ENCODE measurements at places on chromosomes 1 and 21.

DNA sequence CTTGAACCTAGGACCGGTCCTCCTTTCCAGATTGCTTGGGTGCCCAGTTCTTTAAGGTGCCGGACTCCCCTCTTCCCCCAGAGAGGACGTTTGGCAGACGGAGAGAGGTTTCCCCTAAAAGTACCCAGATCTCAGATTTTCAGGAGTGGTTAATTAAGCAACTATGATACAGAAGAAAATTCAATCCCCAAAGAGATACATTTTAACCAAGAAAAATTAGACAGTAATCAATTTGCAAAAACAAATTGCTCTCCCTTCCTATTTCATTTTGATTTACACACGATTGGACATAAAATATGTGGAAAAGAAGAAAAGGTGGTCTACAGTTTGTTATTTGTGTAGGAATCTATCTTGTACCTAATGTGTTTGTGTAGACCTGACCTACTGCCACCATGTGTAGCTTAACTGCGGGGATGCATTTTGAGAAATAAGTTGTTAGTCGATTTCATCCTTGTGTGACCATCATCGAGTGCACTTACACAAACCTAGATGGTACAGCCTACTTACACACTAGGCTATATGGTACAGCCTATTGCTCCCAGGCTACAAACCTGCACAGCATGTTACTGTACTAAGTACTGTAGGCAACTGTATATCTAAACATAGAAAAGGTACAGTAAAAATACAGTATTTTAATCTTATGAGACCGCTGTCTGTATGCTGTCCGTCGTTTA lies 755 bp downstream of the RPAP2 start:
- no peak for DNase-seq

DNA sequence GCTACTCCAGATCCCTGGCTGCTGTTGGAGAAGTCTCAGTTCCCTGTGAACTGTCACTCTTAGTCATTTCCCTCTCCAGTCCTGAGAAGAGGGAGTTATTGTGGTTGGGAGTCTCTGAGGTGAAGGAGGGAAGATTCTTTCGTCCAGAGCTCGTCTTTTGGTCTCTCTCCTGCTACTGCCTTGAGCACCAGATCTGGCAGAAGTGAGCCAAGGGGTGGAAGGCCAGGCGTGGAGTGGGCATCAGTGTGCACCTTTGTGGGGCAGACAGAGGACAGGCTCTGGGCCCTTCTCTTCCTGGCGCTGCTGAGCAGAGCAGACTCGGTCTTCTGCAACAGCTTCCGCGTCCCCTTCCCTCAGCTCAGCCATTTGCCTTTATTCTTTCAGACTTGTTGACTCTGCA lies 19.1 kb downstream of the CLCN6 start:
- DNase-seq = no peak

GRCh38 chr1:20278692-20279130 lies 12.0 kb upstream of the VWA5B1 start:
- DNase-seq = no peak

DNA sequence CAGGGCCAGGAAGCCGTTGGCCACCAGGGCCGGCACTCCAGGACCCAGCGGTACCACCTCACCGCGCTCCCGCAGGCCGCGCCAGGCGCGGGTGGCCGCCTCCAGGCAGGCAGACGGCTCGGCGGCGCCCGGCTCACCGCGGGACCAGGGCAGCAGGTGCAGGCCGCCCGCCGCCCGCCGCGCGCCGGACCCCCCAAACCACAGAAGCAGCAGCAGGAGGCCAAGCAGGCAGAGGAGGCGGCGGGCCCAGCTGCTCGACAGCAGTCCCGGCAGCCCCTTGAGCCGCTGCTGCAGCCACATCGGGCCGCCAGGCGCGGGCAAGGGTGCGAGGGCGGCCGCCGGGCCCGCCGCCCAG lies 312 bp downstream of the KIAA2013 start:
- DNase-seq = no peak

All from activated CD4-positive, alpha-beta T cell treated with anti-CD3 and anti-CD28 coated beads, Interleukin-2, Interleukin-4, amounts not matched to agents 100 ng/mL and 50 ng/mL, durations not matched to agents 16 hours and 8 hours (primary cell).